Stimulated activated CD8-positive, alpha-beta memory T cell treated with anti-CD3 and anti-CD28 coated beads, Interleukin-2, amount 100 ng/mL, for 48 hours (primary cell): ENCODE measurements at places on chromosomes 2 and 18.

- no peak for DNase-seq
Measured at GRCh38 chr2:17813010-17813741, 3.1 kb upstream of the MSGN1 start.

- no peak for DNase-seq
Measured at GRCh38 chr2:213065583-213066442, 85.6 kb downstream of the IKZF2 start.

GRCh38 chr2:107669335-107669734 is 157.4 kb upstream of the RGPD4 start:
- DNase-seq: no peak

- no peak for DNase-seq
Measured at GRCh38 chr2:237652181-237652580, 24.8 kb downstream of the LRRFIP1 start.

DNA sequence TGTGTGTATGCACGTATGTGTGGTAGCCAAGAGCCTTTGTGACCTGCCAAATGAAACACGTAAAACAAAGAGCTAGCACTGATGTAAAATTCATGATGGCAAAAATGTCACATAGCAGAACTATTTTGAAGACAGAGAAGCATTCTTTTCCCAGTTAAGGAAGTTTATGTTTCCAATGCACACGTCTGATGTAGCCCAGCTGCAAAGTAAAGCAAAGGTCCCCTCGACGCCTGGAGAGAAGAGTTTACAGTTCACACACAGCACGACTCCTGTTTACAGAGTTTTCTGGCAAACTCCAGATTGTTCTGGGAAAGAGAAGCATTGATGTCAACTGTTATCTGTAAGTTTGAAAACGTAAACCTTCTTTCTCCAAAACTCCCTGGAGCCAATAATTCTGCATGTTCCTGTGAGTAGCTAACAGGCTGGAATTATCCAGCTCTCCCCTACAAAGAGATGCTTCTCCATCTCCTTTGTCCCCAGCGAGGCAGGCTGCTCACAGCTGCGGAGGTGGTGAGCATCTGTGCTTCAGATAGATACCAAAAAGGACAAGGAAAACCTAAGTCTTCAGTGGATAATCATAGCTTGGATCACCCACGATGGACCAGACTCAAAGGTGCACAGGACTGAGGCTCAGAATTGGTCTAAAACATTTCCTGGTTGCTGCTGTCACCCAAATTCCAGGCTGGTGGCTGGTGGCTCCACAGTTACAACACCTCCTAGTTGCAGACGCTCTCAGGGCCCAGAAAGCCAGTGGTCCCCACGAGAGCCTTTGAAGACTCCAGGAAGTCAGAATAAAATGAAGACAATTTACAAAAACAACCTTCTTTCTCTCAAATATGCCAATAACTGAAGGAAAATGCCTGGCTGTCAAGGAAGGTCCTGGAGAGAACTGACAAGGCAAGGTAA is 87.4 kb downstream of the COL6A3 start:
- no peak for DNase-seq

DNA sequence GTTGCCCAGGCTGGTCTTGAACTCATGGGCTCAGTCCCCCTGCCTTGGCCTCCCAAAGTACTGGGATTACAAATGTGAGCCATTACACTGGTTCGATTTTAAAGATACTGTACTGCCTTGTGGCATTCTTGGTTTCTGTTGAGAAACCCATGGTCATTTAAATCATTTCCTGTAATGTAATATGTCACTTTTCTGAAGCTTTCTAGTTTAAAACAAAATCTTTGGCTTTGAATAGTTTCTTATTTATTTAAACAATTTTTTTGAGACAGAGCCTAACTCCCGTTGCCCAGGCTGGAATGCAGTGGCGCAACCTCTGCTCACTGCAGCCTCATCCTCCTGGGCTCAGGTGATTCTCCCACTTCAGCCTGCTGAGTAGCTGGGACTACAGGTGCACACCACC is 8.9 kb downstream of the ZNF512 start:
- no peak for DNase-seq

GRCh38 chr2:156675896-156676295 is 239.7 kb downstream of the GPD2 start:
- DNase-seq: no peak

DNA sequence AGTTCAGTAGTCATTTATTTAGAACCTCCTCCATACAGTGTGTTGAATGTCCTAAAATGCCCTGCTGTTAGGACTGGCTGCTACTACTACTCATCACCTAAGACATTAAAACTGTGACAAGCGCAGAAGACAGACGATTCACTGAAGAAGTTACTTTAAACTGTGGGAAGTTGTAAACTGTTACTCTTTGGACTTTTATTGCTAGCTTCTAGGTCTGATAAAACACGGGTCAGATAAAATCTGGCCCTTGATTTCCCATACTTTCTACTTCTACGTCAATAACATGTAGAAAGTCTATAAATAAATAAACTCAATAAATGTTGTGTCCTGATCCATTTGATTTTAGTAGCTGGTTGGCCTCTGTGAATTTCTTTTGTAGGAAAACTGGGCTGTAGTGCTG is 113.4 kb downstream of the ICA1L start:
- no peak for DNase-seq

- no peak for DNase-seq
Measured at GRCh38 chr18:40917056-40917455, 1038.0 kb upstream of the PIK3C3 start.

- no peak for DNase-seq
Measured at GRCh38 chr2:41914936-41915335, 132.9 kb upstream of the PKDCC start.

- no peak for DNase-seq
Measured at GRCh38 chr2:221464971-221465370, 107.1 kb downstream of the EPHA4 start.

- peak; percentile 53 for DNase-seq
Measured at GRCh38 chr2:241109210-241110088, 7.4 kb upstream of the MTERF4 start.

GRCh38 chr2:213644926-213645325 is 360.7 kb downstream of the SPAG16 start:
- DNase-seq: no peak

DNA sequence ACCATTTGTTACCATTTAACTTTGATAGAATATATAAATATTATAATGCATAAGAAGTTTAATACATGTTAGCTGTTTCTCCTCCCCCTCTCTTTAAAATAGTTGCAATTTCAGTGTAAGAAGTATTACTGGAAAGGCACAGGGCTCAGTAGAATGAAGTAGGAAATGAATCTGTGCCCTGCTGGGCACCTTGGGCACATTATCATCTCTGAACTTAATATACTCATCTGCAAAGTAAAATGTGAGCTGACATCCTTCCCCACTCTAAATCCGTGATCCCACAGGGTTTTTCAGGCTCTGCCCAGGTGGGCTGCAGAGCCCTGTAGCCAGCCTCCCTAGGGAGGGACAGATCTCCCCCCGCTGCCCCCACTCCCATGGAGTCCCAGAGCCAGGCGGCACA is 56.8 kb downstream of the DPP4 start:
- DNase-seq: no peak

GRCh38 chr2:54483426-54483825 is 27.3 kb downstream of the SPTBN1 start:
- no peak for DNase-seq

- DNase-seq: no peak
Measured at GRCh38 chr2:66987733-66988132, 409.4 kb upstream of the ETAA1 start.

DNA sequence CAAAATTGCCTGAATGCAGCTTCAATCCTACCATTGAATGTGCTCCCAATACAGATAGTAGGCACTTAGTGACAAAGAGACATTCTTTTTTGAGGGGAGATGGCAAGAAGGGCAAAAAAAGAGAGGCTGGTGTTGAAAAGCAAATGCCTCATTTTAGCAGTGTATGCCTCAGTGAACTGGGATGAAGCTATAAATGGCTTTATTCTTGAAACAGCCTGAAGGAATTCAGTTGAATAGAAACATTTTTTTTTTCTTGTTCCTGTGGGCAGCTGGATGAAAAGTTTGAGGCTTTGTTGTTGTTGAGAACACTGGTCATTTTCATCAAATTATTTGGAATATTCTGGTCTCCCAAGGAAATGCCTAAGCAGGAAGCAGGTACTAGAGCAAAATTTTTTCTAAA is 228.9 kb downstream of the RNF144A start:
- no peak for DNase-seq

- DNase-seq: no peak
Measured at GRCh38 chr2:71156573-71156972, 26.1 kb downstream of the MPHOSPH10 start.

- DNase-seq: no peak
Measured at GRCh38 chr2:181959508-181959907, 26.1 kb upstream of the PPP1R1C start.

DNA sequence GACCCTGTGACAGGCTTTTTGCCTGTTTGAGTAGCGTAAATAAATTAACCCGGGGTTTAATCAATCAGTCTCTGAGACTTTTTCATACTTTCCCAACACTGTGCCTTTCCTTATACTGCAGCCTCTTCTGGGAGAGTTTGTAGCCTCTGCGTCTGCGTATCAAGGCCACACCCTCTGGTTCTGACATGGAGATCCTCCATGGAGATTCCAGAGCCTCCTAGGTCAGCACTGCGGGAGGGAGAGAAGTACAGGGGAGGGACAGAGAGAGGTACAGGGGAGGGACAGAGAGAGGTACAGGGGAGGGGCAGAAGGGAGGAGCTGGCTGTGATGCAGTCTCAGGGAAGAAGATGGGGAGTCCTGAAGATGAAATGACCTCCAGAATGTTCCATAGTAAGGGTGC is 166.0 kb downstream of the ARL4C start:
- DNase-seq: no peak

DNA sequence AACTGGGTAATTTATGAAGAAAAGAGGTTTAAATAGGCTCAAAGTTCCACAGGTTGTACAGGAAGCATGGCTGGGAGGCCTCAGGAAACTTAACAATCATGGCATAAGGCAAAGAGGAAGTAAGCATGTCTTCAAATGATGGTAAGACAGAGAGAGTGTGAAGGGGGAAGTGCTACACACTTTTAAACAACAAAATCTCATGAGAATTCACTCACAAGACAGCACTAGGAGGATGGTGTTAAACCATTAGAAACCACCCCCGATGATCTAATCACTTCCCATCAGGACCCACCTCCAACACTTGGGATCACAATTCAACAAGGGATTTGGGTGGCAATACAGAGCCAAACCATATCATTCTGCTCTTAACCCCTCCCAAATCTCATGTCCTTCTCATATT is 34.9 kb downstream of the CFAP210 start:
- DNase-seq: no peak

GRCh38 chr2:43081131-43081765 is 145.2 kb downstream of the ZFP36L2 start:
- DNase-seq: no peak

DNA sequence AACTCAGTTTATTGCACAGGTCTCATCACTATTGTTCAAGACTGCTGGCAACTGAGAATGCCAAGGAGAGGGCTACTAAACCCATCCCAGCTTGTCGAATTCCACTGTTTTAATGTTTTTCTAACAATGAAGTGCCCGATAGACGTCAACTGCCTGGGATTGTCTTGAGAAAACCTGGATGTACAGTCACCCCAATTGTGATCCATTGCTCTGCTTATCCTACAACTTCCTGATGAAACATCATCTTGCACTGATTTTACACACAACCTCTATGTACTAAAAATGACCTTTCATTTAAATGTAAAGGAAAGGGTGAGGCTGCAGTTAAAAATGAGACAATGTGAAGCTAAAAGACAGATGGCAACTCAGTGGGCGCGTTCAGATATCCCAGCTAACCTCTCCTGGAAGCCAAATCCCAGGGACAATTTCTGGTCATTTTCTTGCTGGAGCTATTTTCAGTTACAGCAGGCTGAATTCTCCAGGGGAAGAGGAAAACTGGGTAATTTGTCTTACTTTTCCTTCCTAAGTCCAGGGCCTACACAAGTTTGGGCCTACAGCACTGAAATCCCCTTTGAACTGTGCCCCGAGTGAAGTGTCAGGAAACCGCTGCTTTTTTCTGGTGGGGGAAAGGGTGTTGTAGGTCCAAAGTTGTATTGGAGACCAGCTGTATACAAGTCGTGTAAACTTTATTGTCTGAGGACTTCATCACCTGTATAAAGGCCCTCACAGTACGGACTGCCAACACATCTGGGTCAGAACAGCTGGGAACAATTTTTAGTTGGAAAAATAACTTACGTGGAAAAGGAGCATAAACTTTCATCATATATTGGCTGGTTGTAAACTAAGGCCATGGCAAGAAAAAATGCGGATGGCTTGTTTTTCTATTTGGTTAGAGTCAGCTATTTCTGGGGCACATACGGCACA is 68.9 kb upstream of the LTBP1 start:
- DNase-seq: no peak

DNA sequence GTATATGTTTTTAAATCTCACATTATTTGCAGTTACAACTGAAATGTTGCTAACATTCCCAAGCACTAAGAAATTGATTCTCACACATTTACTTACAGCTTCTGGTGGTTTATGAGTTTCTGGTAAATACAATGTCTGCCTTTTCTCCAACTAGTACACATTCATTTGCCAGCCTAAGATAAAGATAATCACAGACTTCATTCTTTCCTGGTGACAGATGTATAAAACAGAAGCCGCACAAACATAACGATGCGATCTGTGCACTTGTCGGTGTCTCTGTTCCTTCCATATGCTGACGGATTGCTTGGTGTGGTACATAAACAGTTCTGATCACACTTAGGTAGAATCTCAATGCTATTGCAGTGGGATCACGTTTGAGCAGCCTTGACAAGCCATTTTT is 100.4 kb upstream of the DDX18 start:
- DNase-seq: no peak

GRCh38 chr18:60047556-60047955 is 147.8 kb downstream of the PMAIP1 start:
- no peak for DNase-seq

GRCh38 chr2:68653538-68653982 is 10.2 kb downstream of the PROKR1 start:
- DNase-seq: peak; percentile 25

DNA sequence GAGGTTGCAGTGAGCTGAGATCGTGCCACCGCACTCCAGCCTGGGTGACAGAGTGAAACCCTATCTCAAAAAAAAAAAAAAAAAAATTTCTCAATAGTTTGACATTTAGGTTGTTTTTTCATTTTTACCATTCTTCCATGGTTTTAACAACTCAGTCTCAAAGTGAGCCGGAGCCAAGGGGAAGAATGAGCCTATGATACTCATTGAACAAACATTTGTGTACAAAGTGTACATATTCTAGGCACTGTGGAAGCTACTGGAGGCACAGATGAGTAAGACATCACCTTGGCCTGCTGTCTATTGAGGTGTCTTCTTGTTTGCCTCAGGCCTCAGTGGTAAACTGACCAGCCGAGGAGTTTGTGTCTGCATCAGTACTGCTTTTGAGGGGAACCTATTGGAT is 21.9 kb downstream of the CENPO start:
- DNase-seq: no peak

GRCh38 chr18:52343138-52343537 is 3.1 kb downstream of the DCC start:
- DNase-seq: no peak
